Kidney (tissue), 22 donors: ENCODE measurements at places on chromosomes 6 and 20. TPM values are rescaled to one million over a fixed set of nuclear protein-coding genes. Genes with fewer than 3 reads are reported as not detected.
A peak's percentile ranks its signal among the peaks of the same experiment; 100 is the strongest.

The ADGRF1 gene
- total RNA-seq = 58.8 TPM

The PTK6 gene
- total RNA-seq = 1.1 TPM

The GABBR1 gene
- 46.7 TPM for total RNA-seq

The SLC35D3 gene
- total RNA-seq = not detected

The DLK2 gene
- total RNA-seq = 0.50 TPM

- no peaks in the 10 kb centered on the region for H3K36me3 ChIP-seq
- no peaks in the 10 kb centered on the region for H3K4me1 ChIP-seq
- H3K27me3 ChIP-seq = no peaks in the 10 kb centered on the region
- DNase-seq = no peak
- H3K4me3 ChIP-seq = no peak overlapping the region
- no peak overlapping the region for H3K27ac ChIP-seq
These were observed 73.6 kb upstream of the RNF146 start for GRCh38 chr6:127192911-127193541.

DNA sequence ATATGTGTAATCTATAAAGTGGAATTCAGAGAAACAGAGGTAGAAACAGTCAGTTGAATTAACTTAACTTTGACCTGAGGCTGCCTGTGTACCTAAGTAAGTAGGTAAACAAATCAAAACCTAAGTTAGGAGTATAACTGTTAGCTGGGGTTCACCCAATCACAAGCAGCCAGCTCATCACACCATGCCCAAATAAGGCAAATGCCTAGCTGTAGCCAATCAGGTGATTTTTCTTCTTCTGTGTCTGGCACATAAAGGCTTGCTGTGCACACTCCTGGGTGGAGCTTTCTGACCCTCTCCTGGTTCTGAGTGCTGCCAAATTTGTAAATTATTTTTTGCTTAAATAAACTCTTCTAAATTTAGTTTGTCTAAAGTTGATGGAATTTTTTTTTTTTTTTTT, 54.7 kb upstream of the TRIM39 start:
- no peak overlapping the region for H3K4me3 ChIP-seq
- no peak for DNase-seq
- no peaks in the 10 kb centered on the region for H3K27me3 ChIP-seq
- no peaks in the 10 kb centered on the region for H3K4me1 ChIP-seq

DNA sequence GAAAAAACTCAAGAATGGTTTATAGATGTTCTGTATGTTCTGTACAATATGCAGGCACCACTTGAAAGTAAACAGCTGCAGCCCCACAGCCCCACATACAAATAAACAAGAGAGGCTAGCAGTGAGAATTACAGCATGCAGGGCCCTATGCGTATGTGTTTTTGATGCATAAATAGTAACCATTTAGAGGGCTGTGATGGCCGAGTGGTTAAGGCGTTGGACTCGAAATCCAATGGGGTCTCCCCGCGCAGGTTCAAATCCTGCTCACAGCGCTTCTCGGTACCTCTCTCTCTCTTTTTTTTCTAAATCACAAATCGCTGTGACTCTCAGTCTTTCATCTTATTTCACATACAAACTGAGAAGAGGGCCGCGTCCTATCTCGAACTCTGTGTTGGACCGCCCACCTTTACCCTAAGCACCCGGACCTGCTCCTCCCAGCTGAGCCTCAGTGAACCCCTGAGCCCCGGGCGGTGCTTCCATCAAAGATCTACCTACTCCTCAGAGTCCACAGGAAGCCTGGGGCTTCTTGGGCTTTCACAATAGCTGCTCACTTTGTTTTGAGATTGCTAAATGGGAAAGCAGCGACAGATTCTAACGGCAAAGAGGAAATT, 37.7 kb upstream of the PRSS16 start:
- no peaks in the 10 kb centered on the region for H3K36me3 ChIP-seq
- DNase-seq = no peak
- no peak overlapping the region for H3K4me3 ChIP-seq
- no peaks in the 10 kb centered on the region for H3K4me1 ChIP-seq
- no peak overlapping the region for H3K27ac ChIP-seq
- peaks cover 24% of the 10 kb centered on the region for H3K27me3 ChIP-seq

DNA sequence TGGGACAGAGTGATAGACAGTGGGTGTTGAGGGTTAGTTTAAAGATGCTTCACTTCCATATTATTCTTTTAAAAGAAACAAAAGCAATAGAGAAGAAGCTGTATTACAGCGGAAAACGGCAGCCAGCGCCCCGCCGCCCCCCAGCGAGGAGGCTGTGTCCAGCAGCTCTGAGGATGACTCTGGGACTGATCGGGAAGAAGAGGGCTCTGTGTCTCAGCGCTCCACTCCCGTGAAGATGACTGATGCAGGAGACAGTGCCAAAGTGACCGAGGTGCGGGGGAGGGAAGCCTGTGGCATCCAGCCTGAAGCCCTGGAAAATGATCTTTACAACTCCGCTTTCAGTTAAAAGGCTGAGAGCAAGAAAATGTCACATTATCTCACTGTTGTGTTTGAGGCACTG, 100.2 kb downstream of the FIG4 start:
- no peaks in the 10 kb centered on the region for H3K27me3 ChIP-seq
- no peak overlapping the region for H3K4me3 ChIP-seq
- peaks cover 3% of the 10 kb centered on the region for H3K4me1 ChIP-seq
- peak; percentile 76 for DNase-seq
